ENCODE measurements at places on chromosomes 11 and 22. TPM values are rescaled to one million over a fixed set of nuclear protein-coding genes. Genes with fewer than 3 reads are reported as not detected.
A peak's percentile ranks its signal among the peaks of the same experiment; 100 is the strongest.

- no peak for DNase-seq
Measured at GRCh38 chr11:26162291-26162690, 169.6 kb upstream of the ANO3 start.

DNA sequence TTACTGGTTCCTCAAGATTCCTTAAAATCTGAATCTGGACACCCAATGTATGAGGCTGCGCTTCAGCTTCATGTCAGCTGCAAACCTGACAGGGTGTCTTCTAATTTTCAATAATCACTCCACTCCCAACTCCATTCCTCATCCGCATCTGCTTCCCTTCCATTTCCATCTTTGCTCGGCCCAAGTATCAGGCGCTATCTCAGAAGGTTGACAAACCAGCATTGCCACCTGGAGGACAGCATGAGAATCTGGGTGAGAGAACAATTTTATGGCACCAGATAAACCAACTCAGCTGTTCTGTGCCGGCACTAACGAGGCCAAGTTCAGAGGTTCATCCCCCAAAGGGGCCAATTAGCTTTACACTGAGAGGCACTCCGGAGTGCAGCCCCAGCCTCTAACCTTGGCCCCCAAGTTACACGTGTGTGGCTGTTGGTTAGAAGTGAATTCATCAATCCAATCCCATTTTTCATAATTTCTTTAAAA lies 79.1 kb upstream of the LMO2 start:
- DNase-seq: peak; percentile 74

The PTPN5 gene
- total RNA-seq: 1.4 TPM

The BID gene
- total RNA-seq: 14.1 TPM

GRCh38 chr11:120881596-120881995 lies 142.3 kb upstream of the TBCEL start:
- no peak for DNase-seq

DNA sequence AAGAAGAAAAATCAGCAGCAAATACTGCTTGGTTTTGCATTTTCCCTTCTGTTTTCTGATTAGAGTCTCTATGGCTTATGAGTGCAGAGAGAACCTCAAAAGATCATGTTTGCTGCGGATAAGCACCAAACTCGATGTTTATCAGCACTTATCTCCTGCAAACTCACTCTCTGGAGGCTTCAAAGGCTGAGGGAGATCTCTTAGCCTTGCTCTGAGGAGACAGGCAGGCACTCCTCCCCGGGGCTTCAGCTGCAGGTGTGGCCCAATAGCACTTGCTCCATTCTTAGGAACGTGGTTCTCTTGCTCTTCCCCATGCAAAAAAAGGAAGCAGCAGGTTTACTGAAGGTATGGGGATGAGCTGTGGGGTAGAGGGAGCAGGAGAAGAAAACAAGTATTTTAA lies 45.1 kb downstream of the FLI1 start:
- no peak for DNase-seq

The FADS2 gene
- total RNA-seq: 10.2 TPM

GRCh38 chr11:38693306-38693705 lies 2095.3 kb upstream of the RAG2 start:
- no peak for DNase-seq

GRCh38 chr11:119109843-119110242 lies 2.7 kb downstream of the C2CD2L start:
- DNase-seq: no peak

The PTPRCAP gene
- total RNA-seq: 1.9 TPM

DNA sequence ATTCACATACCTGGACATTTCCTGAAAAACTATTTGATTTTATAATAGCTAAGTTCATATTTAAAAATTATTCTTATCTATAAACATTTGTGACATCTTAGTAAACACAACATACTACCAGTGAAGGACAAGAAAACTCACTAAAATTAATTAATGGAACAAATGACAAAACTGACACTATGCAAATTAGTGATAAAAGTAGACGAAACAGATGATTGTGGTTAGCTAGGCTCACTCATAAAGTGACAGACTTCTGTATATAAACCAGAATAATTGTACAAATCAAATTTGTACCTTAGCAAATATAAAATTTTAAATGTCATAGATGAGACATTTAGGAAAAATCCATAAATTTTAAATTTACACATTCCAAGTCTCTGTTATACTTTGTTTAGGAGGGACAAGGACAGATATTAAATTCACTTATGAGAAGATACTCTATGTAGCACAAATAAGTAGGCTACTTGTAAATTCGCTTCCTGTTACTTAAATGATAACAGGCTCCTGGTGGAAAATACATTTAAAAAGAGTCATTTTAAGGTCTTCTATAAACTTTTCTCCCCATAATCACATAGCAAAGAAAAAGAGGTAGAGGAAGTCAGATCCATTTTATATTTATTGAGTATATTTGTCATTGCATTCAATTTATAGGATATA lies 81.2 kb downstream of the KIF18A start:
- DNase-seq: no peak

GRCh38 chr11:62647609-62648005 lies 1.2 kb upstream of the GANAB start:
- DNase-seq: no peak

DNA sequence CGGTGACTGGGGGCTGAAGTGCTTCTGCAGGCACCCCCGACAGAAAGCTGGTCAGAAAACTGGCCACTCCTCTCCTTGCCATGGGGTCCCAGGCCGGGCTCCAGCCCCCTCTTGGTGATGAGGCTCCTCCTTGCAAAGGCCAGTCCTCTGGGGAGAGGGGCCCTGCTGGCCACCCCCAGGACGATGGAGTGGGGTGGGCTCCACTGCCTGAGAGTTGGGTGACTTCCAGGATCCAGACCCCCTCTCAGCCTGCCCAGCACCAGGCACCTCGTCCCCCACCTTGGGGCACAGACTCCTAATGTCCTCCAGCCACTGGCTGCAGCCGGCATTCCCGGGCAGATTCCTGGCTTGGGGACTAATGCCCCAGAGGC lies 441 bp upstream of the RPS6KA4 start:
- DNase-seq: no peak

GRCh38 chr11:36509694-36510593 lies at the start of gene TRAF6:
TSS of gene TRAF6 (minus strand) at chr11:36510272. CDS start at chr11:36501515, 8,757 bp downstream.
- peak; percentile 86 for DNase-seq

GRCh38 chr11:74380746-74381439 lies 17.3 kb downstream of the PGM2L1 start:
- no peak for DNase-seq

DNA sequence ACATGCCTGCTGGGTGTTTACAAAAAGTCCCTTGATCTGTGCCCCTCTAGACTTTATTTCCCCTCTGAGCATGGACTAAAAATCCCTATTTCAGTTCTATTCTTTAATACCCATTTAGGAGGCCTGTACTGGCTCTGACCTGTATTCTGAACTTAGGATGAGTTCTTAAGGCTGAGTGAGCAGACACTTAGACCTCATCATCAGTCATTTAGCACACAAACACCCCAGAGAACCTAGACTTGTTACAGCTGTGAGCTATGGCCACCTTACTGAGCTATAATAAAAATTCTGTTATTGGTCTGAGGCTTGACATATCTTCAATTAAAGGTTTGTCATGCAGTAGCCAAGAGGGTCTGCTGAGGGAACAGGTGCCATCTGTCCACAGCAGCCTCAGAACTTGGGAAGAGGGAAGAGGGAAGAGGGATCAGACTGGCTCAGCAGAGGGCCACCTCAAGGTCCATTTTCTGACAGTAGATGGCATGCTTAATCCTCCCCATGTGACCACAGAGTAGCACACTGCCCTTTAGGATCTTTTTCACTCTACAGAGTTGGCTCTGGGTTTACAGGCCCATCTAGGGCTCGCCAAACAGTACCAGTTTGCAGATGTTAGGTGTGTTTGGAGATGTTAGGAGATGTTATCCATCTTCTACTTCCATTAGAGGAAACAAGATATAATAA lies 30.2 kb upstream of the RRM1 start:
- DNase-seq: no peak

DNA sequence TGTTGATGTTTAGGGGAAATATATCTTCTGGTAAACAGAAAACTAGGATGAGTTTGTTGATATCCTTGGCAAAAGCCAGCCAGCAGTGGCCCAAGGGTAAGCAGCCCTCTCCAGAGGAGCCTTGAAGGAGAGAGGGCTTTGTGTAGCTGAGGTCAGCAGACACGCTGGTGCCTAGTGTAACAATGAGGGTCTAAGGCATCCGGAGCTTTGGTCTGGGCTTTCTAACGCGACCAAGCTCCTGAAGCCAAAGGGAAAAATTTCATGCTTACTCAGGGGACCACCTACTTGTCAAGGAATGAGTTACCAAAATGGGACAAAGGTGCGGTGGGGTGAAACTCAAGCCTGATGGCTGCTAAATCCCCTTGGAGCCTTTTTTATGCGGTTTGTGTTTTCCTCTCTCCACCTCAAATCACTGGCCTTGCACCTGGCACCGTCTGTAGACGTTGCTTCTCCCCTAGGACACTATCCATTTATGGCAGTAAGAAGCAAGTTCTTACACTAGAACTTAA lies 134.9 kb downstream of the DBX1 start:
- no peak for DNase-seq

GRCh38 chr11:74233683-74234082 lies 62.6 kb downstream of the PPME1 start:
- no peak for DNase-seq

DNA sequence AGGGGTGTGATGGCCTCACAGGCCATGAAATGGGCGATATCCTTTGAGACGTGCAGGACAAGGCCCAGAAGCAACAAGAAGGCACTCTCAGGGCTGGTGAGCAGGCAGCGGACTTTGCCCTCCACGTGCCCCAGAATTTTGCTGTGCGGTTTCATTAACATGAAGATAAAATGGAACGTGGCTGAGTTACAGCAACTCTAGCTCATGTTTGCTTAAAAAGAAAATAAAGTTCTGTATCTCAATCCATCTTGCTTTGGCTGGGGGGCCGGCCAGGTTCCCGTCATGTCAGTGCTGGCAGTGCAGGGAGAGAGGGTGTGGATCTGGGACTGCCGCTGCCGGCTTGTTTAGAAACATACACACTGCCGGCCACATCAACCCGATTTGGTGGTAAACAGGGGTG lies 370.1 kb downstream of the OPCML start:
- DNase-seq: no peak

The MRGPRX4 gene
- total RNA-seq: not detected

The PATE4 gene
- total RNA-seq: not detected

The SCGB1D2 gene
- not detected for total RNA-seq

The UBQLNL gene
- total RNA-seq: 0.30 TPM

The RFPL1 gene
- not detected for total RNA-seq

The TRIM49 gene
- total RNA-seq: not detected

The RRM1 gene
- 18.3 TPM for total RNA-seq

- DNase-seq: no peak
Measured at GRCh38 chr11:119788911-119789560, 60.0 kb upstream of the NECTIN1 start.

The PDE3B gene
- 13.9 TPM for total RNA-seq
